ENCODE measurements at places on chromosomes 3 and 15.

DNA sequence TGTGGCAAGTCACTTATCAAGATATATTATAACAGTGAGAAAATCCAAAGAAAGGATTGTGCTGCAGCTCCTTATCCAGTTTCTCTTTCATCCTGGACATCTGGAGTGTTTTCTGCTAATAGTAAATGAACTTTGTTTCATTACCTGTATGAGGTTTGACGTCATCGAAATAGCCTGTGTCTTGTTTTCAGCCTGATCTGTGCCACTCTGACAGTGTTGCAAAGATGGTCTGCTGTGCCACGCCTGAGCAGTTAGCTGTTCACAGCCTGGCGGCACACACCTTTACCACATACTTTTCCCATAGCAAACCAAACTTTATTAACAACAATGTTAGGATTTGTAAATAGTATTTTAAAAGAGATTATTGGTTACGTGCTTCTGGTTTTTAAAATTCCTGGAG is 34.0 kb downstream of the YEATS2 start:
- no peak for DNase-seq

- no peak for DNase-seq
Measured at GRCh38 chr3:12443781-12444522, 40.3 kb upstream of the TSEN2 start.

DNA sequence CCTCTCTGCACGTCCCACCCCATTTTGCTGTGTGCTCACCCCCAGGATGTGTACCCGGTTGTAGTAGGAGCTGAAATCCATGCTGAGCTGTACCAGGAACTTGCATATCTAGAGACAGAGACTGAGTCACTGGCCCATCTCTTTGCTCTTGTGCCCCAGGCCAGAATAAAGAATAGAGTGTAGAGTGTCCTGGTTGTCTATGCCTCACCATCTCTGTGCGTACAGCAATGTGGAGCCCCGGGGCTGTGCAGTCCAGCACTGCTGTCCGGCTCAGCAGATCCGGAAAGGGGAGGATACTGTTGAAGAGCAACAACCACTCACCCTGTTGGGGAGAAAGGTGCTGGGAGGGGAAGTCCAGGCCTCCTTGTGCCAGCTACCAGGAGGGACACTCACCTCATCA is 2.6 kb downstream of the DALRD3 start:
- DNase-seq: no peak

DNA sequence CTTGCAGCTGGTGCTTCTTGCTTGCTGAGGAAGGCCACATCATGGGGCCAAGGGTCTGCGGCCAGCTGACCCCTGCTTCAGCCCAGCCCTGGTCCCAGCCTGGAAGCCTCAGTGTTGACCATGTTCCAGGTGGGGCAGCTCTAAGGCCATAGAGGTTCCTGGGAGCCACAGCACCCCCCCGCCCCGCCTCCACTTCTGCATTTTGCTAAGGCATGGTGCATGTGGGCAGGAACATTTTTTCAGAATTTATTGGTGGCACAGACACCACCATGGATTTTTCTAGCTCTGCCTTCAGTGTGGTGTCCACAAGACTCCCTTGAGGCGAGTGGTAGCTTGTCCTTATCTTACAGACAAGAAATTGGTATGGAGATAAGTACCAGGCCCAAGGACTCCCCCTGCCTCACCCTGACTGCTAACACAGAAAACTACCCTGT is 1.9 kb upstream of the CHST14 start:
- DNase-seq: no peak

DNA sequence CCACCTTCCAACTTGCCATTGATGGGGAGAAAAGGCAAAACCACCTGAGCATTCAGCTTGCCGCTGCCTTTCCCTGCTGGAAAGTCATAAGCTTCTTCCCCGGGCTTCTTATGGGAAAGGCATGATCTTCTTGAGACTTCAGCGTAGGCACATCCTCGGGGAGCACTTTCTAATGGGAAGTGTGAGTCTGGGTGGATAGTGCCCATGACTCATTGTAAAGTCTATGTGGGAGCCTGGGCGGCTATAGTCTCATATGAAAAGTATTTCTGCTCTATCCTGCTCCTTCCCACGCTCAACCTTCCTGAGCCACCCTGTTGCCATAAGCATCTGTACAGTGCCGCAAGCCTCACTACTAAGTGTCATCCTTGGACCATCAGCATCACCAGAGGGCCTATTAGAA is 309.9 kb upstream of the THBS1 start:
- peak; percentile 98 for DNase-seq

DNA sequence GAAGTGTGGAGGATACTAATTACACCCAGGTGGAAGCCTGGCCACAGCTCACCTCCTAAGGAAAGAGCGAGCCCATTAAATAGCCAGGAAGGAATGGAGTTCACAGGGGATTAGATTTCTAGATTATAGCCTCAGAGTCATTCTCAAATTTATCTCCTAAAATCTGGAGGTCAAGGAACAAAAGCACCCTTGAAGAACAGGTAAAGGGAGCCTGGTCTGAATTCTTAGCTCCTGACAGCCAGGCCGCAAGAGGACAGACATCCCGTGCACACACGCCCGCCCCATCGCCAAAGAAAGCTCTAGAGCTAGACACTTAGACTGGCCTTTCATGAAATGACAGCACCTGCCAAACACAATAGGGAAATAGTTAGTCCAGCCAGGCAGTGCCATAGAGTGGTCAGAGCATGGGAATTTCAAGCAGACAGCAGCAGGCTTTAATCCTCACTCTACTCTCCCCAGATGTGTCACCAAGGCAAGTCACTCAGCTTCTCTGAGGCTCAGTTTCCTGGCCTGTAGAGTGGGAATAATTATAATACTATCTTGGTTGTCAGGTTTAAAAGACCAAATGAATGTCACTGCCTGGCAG is 59.2 kb downstream of the LIPC start:
- DNase-seq: no peak
